Brain (organoid and tissue), 16 donors: ENCODE measurements at places on chromosomes 7 and 10.
A peak's percentile ranks its signal among the peaks of the same experiment; 100 is the strongest.

DNA sequence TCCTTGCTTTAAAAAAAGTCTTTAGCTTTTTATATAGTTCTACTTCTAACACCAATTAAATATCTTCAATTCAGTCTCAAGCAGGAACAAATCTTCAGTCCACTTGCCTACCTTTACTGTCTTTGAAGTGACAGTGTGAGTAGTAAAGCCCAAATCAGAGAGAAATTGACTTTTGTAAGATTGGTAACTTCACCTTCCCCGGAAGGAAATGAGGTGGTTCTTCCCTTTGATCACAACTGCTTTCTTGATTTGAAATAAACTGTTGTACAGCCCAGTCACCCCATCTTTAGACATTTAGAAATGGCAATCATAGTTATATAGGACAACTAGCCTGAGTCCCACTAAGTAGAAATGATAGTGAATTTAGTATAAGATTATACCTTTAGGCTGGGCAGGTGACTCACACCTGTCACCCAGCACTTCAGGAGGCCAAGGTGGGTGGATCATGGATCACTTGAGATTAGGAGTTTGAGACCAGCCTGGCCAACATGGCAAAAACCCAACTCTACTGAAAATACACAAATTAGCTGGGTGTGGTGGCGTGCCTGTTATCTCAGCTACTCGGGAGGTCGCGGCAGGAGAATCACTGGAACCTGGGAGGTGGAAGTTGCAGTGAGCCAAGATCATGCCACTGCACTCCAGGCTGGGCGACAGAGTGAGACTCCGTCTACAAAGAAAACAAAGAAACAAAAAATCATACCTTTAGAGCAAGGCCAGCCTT, 4.7 kb downstream of the FAS start:
- no peak for DNase-seq

GRCh38 chr7:16045296-16045695, 358.8 kb upstream of the MEOX2 start:
- DNase-seq: no peak

- DNase-seq: no peak
Measured at GRCh38 chr7:738723-739454, 11.8 kb upstream of the PRKAR1B start.

GRCh38 chr10:28763471-28764170, 86.3 kb downstream of the BAMBI start:
- no peak for DNase-seq

DNA sequence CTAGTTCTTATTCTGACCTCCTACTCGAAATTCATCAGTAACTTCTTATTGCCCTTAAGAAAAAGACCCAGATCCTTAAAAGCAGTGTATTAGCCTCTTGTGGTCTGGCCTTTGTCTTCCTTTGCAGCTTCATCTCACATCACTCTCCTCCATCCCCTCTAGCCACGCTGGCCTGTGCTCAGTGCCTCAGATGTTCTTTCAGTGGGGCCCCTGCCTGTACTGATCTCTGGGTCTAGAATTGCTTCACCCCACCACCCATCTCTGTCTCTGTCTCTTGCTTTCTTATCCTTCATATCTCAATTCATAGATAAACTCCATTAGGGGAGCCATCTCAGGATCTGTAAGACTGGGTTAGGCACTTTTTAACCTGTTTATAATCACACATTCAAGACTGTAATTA, 1178.5 kb upstream of the C7orf33 start:
- DNase-seq: no peak

- DNase-seq: peak; percentile 93
Measured at GRCh38 chr7:104983578-104984539, 30.1 kb upstream of the KMT2E start.

DNA sequence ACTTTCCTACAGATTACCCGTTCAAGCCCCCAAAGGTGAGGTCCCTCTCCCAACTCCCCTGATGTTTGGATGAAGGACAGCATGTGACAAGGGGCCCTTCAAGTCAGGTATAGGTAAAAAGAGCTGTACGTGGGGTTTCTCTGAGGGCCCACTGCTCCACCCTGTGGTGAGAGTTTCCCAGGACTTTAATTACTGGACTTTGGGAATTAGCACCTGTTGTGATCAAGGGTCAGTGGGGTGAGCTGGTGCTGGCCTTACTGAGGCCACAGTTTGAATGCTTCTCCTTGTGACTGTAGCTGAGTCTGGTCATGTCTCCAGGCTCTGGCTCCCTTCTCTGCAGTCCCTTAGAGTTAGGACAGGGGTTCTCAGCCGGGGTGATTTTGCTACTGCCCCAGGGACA, 16.8 kb downstream of the UBE2D4 start:
- no peak for DNase-seq

- peak; percentile 52 for DNase-seq
Measured at GRCh38 chr7:47335557-47336471, 246.1 kb downstream of the TNS3 start.

DNA sequence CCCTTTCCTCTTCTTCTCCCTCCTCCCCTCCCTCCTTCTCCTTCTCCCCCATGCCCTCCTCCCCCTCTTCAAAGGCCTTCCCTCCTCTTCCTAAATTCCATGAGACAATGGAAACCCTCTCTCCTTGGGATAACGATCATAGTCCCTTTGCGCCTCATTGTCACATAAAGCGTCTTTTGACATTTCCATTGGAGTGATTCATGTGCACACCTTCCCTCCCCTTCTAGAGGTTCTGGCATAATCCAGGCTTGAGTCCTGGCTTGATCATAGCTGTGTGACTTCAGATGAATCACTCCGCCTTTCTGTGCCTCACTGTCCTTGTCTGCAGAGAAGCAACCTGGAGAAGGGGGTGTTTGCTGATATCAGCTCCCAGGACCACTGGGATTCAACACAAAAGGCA, 204.2 kb downstream of the TNS3 start:
- no peak for DNase-seq

- peak; percentile 80 for DNase-seq
Measured at GRCh38 chr7:87876869-87877234, 559 bp downstream of the DBF4 start.

DNA sequence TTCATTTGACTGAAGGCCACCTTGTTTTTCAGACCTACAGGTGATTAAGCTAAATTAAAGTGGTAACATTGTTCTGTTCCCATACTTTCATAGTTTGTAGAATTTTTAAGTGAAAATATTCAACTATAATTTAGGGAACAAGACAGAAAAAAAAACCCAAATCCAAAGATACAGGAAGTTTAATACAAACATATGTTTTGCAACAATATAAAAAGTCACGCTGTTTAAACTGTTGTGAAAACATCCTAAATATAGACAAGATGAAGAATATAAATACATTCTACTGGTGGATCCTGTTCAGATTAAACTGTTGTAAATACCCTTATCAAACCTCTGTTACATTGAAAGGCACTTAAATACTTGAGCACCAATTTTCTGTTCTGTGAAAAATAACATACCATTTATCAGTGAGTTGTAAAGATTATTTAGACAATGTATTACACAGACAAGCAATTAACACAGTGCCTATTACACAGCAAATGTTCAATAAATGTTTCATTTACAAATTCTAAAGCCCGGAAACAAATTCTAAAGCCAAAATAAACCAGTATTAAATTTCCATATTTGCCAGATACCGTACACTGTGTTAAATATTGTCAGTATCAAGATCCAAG, 14.2 kb downstream of the ASZ1 start:
- no peak for DNase-seq

DNA sequence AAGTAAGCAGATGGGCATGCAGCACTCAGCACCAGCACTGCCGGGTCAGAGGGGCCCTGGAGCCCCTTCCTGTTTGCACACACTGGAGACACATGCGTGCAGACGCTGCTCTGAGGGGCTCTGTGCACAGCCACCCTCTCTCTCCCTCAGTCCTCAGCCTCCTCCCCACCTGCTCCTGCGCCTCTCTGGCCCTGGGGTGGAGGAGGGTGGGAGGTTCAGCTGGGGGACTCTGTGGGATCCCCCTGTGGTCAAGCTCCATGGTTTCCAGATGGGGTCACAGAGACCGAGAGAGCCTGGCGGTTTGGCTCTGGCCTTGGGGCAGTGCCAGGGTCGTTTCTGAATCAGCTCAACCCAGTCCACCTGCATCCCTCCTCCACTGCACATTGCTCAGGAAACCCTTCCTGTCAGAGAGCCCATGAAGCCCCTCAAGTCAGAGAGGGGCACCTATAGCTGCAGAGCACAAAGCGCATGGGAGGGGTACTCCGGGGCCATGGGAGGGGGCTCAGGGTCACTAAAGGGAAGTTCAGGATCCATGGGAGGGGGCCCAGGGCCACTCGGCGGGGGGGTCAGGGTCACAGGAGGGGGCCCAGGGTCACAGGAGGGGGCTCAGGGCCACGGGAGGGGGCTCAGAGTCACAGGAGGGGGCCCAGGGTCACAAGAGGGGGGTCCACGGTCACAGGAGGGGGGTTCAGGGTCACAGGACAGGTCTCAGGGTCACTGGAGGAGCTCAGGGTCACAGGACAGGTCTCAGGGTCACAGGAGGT, 161.7 kb downstream of the ADARB2 start:
- no peak for DNase-seq
